Activated CD8-positive, alpha-beta memory T cell treated with anti-CD3 and anti-CD28 coated beads, Interleukin-2, amount 50 U/mL, for 48 hours (primary cell): ENCODE measurements at places on chromosomes 4 and X.
A peak's percentile ranks its signal among the peaks of the same experiment; 100 is the strongest.

DNA sequence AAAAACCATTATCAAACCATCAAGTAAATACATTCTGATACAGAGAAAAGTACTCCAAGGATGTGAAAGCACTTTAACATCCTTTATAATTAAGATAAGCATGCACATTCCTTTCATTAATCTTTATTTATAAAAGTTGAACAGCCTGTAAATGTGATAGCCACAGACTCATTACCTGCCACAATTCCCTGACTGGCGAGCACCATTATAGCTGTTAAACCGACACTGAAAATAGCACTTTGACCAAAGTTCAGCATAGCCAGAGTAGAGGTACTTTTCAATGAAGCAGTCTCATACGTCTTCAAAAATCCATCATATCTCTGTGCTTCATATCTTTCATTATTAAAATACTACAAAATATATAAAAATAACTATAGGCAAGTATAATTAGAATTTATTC is 84.7 kb downstream of the ABCB7 start:
- DNase-seq, result no peak

- DNase-seq, result no peak
These were observed 3.5 kb downstream of the UBE2D3 start for GRCh38 chr4:102823897-102824296.

GRCh38 chr4:68765876-68766275 is 49.9 kb upstream of the UGT2B10 start:
- DNase-seq, result no peak

- no peak for DNase-seq
These were observed 34.0 kb upstream of the TBC1D9 start for GRCh38 chr4:140790171-140790570.

GRCh38 chrX:65846974-65847373 is 179.5 kb downstream of the MSN start:
- no peak for DNase-seq

- DNase-seq, result no peak
These were observed 78.3 kb downstream of the CLDN34 start for GRCh38 chrX:10045327-10046000.

DNA sequence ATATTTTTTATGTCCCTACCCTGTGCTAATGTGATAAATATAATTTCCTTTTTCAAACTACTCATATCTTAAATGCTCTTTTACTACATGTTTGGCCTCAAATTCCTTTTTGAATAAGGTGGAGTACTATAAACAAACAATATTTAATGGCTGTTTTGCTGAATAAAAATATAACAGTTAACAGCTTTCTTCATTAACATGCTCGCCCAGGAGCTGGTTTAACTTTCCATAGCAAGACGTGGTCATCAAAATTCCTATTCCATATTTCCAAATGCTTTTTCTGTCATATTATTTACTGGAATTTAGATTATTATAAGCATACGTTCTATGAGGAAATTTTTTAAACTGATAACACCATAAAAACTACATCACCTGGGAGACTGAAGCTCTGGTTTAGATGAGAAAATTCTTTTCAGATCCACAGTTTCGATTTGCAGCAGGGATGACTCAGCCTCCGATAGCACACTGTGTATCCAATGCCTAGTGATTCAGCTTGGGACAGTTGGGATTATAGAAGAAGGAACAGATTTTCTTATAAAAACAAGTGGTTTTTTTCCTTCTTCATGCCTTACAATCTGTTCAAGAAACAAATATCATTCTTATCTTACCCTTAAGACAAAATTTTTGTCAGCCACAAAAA is 129.1 kb downstream of the FBXO8 start:
- no peak for DNase-seq

DNA sequence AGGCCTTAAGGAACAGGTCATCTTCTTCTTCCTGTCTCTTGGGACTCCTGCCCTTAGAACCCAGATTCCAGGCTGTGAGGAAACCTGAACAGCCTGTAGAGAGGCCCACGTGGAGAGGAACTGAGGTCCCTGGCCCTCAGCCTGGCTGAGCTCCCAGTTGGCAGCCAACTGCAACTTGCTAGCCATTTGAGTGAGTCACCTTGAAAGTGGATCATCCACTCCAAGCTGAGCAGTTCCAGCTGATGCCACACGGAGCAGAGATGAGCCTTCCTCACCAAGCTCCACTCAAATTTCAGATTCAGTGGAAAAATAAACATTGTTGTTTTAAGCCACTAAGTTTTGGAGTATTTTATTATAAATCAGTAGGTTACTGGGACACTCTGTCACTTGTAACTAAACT is 392.5 kb downstream of the BCOR start:
- DNase-seq, result no peak

GRCh38 chrX:151801980-151802379 is 67.4 kb downstream of the CNGA2 start:
- DNase-seq, result no peak

- DNase-seq, result no peak
These were observed 141.5 kb downstream of the TENM3 start for GRCh38 chr4:182384631-182385091.

DNA sequence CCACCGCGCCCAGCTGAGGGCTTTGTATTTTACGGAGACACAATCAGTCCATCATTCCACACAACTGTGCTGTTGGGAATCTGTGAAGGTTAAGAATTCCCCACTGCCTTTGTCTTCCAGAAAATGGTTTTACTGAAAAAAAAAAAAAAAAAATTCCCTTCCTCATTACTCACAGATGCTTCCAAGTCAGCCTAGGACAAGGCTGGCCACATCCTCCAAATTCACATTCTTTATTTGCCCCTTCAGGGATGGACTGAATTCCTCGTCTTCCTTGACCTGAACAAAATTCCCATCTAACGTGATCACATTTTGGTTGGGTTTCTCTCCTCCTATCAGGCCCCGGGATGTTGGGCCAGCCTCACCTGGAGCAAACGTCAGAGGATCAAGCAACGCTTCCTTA is 130.3 kb downstream of the DHRSX start:
- DNase-seq, result no peak

- peak; percentile 46 for DNase-seq
These were observed 88.0 kb upstream of the TRIM2 start for GRCh38 chr4:153116291-153116680.

GRCh38 chr4:19213388-19213787 is 1038.3 kb upstream of the SLIT2 start:
- DNase-seq, result no peak

DNA sequence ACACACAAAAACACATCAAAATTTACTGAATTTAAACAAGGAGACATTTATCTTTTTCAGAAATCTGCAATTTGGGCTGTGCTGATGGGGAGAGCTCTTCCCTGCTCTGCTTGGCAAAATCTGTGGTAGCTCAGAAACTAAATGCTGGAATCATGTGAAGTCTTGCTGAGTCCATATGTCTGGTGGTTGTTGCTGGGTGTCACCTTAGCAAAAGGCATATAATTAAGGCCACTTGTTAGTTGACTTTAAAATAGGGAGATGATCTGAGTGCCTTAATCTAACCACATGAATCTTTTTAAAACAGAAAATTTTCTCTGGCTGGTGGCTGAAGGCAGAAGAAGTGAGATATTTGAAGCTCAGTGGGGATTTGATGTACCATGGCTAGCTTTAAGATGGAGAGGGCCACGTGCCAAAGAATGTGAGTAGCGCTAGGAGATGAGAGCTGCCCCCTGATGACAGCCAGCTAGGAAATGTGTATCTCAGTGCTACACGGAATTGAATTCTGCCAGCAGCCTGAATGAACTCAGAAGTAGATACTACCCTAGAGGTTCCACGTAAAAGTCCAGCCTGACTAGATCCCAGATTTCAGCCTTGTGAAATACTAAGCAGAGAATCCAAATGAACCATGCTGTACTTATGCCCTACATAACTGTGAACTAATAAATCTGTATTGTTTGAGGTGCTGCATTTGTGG is 7.6 kb upstream of the GUF1 start:
- DNase-seq, result no peak

GRCh38 chr4:152072906-152073305 is 312.1 kb upstream of the GATB start:
- DNase-seq, result no peak

DNA sequence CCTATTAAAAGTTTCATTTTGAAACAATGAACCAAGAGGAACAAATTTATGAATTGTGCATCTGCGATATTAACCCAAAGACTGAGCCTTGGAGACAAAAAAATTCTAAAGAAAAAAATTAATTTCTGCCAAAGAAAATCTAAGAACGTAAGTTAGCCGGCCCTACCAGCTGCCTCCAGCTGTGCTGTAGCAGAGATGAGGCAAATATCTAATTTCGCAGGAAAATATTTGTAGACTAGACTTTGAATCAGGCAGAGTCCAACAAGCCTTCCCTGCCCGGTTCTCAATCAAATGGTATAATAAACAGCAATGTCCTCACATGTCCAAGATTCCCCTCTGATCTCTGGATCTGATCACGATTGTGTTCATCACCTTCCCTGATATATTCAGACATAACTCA is 21.2 kb upstream of the SMIM20 start:
- DNase-seq, result no peak

- no peak for DNase-seq
These were observed 93.6 kb downstream of the DCTD start for GRCh38 chr4:182823576-182823975.

DNA sequence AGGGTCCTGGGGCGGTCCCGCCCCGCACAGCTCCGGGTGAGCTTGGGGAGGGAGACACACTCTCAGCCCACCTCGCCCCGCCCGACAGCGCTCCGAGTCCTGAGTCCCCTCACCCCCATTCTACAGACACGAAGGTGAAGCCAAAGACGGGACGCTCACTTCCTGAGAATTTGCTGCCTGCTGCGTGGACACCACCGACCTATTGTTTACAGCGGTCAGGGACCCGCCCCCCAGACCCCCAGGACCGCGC is 796 bp upstream of the ZNF141 start:
- DNase-seq, result no peak

DNA sequence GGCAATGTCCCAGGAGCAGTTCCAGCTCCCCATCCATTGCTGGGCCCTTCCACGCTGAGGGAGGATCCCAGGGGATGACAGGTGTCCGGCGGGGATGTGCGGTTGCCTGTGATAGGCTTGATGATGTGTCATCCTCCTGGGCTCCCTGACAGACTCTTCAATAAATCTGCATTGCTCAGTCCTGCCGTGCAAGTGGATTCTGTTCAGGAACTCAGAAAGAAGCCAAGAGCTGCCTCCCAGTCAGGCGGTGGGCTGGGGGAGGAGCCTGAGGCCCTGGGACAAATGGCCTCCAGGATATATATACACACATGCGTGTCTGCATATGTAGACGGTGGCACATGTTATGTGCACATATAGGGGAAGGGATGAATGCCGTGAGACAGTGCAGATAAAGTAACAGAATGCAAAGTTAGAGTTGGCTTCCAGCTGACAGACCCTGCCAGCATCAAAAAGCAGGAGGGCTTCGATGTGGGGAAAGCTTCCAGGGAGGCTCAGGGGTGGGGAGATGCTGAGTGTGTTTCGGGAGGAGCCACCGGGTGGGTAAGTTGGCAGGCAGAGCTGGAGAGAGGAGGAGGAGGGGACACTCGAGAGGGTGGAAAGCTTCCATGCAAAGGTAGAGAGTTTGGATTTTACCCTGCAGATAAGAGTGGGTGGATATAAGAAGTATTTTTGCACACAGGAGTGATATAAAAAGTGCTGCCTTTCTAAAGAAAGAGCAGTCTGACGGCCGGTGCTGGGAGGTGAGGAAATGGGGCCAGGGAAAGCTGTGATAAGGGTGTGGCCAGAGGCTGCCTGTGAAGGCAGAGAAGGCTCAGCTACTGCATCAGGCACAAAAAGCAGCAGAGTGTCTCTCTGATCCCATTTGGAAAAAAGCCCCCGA is 28.5 kb upstream of the CRMP1 start:
- no peak for DNase-seq

GRCh38 chr4:104975617-104976016 is 171.1 kb upstream of the TET2 start:
- DNase-seq, result no peak

GRCh38 chr4:133593764-133594163 is 444.7 kb downstream of the PCDH10 start:
- no peak for DNase-seq

DNA sequence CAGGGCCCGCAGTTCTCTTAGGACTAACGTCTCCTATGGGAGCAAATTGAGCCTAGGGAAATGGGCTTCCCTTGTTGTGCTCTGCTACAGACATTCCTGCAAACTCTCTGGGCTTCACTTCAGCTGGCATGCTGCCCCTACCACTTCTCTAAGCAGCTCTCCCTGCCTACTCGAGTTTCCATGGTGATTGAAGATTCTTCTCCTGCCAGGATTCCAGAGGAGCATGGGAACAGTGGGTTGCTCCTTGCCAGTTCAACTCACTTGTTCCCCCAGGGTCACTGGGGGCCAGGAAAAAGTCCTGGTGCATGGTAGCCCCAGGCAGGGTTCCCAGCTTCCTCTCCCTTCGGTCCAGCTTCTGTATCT is 21.1 kb upstream of the WDR17 start:
- DNase-seq, result no peak

GRCh38 chrX:6738518-6739470 is 203.9 kb upstream of the VCX3A start:
- DNase-seq, result no peak

GRCh38 chrX:47662144-47662657 is 3.2 kb upstream of the UXT start:
- no peak for DNase-seq

- DNase-seq, result no peak
These were observed 339.8 kb downstream of the BCOR start for GRCh38 chrX:39757971-39758370.

GRCh38 chrX:96907516-96908272 is 24.0 kb downstream of the RPA4 start:
- DNase-seq, result no peak

DNA sequence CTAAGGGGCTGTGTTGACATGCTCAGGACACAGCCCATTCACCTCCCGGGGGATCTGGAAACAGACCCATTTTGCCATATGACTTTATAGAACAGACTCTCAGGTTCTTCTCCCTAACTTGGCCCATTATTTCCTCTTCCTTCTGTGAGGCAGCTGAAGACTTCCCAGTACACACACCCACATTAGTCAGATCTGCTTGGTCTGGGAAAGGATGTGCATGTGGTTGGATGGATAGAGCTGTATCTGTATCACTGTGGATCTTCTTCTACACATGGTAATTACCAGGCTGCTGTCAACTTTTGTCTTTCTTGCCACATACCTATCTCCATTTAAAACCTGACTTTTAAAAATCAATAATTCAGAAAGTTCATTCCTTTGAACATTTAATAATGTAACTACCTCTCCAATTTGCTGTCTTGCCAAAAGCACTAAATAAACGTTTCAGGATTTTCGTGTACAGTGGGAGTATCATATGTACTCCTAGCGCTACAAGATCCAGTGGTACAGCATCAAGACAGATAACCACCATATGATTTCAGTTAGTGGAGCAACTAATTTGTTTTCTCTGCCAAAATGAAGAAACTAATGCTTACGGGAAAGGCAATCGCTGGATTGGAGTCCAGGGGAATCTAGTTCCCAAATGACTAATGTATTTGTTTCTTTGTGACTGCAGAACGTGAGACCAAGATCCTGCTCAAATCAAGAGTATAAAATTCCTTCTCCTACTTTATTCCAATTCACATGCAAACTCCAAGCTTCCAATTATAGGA is 134.1 kb upstream of the MAP3K15 start:
- no peak for DNase-seq

DNA sequence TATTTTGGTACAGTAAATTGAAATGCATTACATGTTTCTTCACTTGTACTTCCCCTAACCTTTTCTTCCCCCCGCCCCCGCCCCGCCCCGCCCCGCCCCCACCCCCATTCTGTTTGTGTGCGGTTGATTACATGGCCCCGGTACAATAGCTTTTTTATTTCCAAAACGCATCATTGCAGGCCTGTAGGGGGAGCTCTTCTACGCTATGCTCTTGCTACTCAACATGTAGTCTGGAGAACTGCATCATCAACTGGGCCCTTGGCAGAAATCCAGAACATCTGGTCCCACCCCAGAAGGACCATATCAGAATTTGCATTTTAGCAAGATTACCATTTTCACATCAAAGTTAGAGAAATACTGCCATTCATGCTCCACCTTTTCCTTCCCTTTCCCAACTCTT is 333.3 kb upstream of the DDX53 start:
- no peak for DNase-seq
